Stromal cell of bone marrow (primary cell): ENCODE measurements at places on chromosomes 7 and 10.

DNA sequence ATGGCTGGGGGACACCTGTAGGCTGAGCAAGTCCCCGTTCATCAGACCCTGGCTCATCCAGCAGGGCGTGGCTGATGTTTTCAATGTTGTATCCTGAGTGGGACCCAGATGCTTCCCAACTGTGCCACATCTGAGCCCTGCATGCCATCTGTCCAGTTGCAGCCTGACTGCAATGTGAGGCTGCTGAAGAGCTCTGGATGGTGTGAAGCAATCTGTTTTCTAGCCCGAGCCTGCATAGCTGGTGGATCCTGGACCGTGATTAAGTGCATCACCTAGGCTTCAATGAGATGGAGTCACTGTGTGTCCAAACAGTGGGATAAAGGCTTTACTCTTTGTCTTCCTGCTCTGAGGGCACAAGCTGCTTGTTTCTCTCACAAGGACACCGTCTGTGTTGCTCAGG, 99.8 kb downstream of the TCF7L2 start:
- no peak for DNase-seq

DNA sequence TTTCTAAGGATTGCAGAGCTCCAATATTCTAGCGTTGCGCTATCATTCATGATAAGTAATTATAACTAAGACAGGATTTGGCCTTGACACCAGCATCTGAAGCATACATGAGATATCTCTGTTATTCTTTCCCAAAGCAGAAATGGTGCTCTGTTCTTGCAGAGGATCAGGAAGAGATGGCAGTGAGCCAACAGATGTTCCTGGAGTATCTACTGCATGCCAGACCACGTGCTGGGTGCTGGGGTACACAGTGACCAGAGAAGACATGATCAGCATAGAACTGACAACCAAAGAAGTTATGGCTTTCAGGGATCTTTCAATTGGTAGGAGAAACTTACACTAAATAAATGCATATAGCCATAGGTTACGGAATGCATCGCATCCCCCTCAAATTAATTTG, 63.7 kb upstream of the PLXNA4 start:
- DNase-seq: no peak

- no peak for DNase-seq
Observed at GRCh38 chr7:144454256-144455039, 51.0 kb upstream of the NOBOX start.

DNA sequence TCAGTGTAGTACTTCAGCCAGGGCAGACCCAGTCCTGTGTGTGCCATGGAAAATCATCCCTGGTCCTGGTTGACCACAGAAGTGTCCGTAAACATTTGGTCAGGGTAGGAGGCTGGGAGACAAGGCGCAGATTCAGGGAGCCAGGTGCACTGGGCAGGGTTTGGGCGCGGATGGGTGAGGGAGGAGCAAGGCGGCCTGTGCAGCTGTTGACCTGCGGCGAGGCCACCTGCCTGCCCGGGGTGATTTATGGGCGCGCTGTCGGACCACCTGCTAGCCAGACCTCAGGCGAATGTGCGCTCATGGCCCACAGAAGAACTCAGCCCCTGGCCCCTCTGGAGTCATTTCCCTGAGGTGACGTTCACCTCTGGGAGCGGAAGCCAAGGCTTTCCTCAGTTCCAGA, 6.6 kb downstream of the SFRP5 start:
- no peak for DNase-seq

GRCh38 chr10:114386452-114386851, 17.9 kb downstream of the AFAP1L2 start:
- no peak for DNase-seq

DNA sequence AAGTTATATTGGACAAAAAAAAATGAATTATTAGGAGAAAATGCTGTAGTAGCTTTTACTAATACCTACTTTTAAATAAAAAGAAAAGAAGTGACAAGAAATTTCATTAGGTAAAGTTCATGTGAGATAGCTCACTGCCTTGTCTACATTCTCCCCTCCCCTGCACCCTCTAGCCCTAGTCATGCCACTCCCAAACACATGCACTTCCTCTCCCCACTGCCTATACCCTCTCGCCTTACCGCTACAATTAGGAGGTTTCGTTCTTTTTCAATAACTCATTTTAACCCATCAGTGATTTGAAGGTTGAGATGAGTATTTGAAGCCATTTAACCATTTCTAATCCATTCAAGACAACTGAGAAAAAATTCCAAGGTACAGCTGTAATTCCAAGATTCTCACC, 75.3 kb downstream of the HIBADH start:
- DNase-seq: no peak

DNA sequence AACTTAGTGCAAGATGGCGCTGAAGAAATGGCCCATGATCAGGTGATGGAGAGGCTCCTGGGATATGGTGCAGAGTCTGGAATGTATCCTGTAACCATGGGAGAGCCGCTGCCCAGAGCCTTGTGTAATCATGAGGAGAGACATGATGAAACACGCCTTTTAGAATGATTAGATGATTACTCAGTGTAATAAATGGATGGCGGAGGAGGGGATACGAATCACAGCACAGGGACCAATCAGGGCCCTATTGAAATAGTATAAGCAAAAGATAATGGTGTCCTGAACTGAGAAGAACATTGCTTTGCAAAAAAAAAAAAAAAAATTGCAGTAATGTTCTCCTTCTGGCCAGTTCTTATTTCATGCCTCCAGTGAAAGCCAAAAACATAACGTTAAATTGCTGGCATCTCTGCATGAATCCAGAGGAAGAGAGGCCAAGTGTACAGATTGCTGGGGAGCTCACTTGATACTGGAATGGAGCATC, 668.5 kb upstream of the AUTS2 start:
- DNase-seq: peak; percentile 81

DNA sequence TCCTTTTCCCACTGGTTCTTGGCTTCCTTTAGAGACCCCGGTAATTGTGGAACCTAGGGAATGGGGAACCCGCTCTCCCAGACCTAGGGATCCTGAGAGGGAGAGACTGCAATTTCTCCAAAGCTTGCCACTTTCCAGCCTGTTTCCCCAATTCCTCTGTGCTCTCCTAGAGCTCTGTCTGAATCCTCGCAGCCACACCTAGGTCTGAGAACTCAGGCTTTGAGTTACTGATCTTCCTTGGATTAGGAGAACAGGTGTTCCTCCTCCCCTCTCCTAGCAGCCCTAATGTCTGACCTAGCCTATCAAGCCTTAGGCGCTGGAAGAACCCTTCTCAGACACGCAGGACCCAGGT, 20.0 kb downstream of the WNT8B start:
- DNase-seq: no peak

- DNase-seq: no peak
Observed at GRCh38 chr7:94288096-94288495, 106.6 kb upstream of the COL1A2 start.

- no peak for DNase-seq
Observed at GRCh38 chr7:33849004-33849403, 56.3 kb upstream of the BMPER start.

DNA sequence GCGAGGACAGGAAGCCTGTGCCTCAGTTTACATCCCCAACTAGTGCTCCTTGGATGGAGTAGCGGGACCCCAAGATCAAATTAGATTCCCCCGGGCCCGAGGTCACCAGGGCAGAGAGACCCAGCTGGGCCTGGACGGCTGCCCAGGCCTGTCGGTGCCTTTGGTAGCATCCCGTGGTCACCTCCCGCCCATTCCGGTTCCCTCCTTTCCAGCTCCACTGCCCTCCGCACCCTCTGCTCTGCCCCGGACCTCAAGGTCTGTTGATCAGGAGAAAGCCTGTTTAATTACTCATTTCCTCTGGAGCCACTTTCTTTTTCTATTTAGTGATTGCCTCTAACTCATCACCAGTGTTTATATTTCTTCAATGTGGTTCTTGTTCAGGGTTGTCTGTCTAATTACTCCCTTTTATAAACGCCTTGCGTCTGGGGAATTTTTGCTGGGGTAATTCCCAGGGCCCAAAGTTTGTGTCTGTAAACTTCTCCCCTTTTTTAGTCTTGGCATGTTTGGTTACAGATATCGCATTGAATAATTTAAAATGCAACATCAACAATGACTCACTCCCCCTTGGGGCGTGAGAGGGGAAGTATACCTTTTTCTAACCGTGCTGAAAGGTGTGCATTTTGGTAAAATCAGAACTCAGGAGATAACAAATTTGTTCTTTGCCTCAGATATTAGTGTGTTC, 1.9 kb downstream of the FOXK1 start:
- DNase-seq: no peak

GRCh38 chr10:77374189-77374656, 263.4 kb downstream of the KCNMA1 start:
- no peak for DNase-seq
